Lung microvascular endothelial cell (primary cell): ENCODE measurements at places on chromosomes 13 and 19.

DNA sequence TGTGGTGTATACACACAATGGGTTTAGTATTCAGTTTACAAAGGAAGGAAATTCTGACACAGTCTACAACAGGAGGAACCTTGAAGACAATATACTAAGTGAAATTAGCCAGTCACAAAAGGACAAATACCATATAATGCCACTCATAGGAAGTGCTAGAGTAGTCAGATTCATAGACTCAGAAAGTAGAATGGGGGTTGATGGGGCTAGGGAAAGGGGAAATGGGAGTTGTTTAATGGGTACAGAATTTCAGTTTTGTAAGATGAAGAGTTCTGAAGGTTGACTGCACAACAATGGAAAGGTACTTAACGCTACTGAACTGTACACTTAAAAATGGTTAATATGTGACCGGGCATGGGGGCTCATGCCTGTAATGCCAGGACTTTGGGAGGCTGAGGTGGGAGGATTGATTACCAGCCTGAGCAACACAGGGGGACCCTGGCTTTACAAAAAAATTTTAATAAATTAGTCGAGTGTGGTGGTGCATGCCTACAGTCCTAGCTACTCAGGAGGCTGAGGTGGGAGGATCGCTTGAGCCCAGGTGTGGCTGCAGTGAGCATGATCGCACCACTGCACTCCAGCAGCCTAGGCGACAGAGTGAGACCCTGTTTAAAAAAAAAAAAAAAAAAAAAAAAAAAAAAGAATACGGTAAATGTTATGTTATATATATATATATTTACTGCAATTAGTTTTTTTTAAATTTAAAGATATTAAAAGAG lies 45.0 kb downstream of the SLC15A1 start:
- no peak for DNase-seq

GRCh38 chr13:47892374-47892773 lies 108.7 kb downstream of the SUCLA2 start:
- DNase-seq = no peak

DNA sequence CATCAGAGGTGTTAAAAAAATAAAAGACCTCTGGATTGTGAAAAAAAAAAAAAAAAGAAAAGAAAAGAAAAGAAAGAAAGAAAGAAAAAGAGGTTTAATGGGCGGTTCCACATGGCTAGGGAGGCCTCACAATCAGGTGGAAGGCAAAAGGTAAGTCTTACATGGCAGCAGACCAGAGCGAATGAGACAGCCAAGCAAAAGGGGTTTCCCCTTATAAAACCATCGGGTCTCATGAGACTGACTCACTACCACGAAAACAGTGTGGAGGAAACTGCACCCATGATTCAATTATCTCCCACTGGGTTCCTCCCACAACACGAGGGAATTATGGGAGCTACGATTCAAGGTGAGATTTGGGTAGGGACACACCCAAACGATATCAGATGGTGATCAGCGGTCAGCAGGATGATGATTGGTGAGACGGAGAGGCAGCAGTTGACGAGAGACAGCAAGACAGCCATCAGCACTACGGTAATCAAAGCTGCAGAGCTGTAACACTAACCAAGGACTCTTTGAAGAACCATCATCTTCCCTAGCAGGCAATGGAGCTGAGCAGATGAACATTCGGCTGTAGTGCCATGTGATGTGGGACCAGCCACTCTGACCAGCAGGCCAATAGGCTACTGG lies 3.9 kb upstream of the CD209 start:
- peak; percentile 19 for DNase-seq

DNA sequence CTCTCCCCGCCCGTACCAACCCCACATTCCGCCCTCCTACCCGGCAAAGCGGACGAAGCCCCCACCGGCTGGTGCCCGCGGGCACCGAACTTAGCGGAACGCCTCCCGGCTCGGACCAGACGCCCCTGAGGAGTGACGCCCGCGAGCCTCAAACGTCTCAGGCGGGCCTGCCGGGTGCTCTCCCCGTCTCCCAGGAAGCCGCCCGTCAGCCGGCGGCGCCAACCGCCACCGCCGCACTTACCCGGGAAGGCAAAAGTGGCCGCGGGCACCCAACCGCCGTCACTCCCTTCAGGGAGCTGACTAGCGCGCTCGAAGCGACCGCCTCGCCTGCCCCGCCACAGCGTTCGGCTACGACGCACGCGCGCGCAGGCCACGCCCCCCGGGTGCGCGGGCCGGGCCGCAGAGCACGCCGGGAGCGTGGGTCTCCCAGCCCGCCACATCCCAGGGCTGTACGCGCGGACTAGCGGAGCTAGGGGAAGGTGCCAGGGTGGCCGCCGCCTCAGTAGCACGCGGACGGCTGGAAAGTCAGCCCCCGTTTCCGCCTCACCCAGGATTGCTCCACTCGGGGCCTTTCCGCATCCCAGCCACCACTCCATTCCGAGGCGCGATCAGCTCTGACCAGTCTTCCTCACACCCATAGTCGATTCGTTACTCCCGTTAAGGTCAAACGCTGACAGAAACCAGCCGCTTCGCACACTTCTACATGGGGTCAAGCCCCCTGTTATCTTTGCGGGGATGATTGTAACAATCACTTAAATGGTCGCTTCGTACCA lies at the start of gene TEX30:
TSS of gene TEX30 (minus strand) at position 346 of the 773 bp plus-strand sequence. CDS start 3,760 bp downstream, outside the sequence.
- peak; percentile 92 for DNase-seq

- DNase-seq = peak; percentile 7
These were observed at the start of gene KASH5 for GRCh38 chr19:49387936-49388372. Gene KASH5 (plus strand): TSS chr19:49388249. CDS start chr19:49390884, 2,635 bp downstream.

- DNase-seq = peak; percentile 97
These were observed at the start of gene EID2 for GRCh38 chr19:39539518-39540332. Gene EID2 (minus strand): TSS chr19:39540161. CDS start chr19:39540079, 82 bp downstream.
